Activated CD4-positive, alpha-beta T cell treated with anti-CD3 and anti-CD28 coated beads for 4 hours (primary cell): ENCODE measurements at places on chromosomes 5 and 9.

GRCh38 chr5:180791611-180792213 lies 10.9 kb downstream of the MGAT1 start:
- DNase-seq: no peak

GRCh38 chr9:19149230-19149629 lies 21.9 kb upstream of the PLIN2 start:
- DNase-seq: no peak

- DNase-seq: no peak
Measured at GRCh38 chr9:82582693-82583092, 480.2 kb downstream of the RASEF start.

DNA sequence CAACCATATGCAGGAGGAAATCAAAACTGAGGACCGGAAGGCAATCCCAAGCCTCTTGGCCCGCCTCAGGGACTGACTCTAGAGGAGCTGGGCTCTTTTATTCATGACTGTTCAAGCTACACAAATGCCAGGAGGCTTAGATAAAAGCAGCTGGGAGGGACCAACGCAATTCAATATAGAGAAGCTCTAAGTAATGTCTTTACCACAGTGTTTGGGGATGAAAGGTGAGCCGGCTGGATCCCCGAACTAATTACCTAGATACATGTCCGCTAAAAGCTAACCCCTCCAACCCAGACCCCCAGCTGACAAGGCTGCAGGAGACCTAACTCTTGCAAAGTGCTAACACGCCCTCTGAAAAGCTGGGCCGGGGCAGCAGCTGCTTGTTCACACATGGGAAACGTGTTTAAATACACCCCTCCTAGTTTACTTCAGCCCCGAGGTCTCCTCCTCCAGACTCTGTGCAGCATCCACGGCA lies 67.5 kb downstream of the TLE1 start:
- DNase-seq: no peak

DNA sequence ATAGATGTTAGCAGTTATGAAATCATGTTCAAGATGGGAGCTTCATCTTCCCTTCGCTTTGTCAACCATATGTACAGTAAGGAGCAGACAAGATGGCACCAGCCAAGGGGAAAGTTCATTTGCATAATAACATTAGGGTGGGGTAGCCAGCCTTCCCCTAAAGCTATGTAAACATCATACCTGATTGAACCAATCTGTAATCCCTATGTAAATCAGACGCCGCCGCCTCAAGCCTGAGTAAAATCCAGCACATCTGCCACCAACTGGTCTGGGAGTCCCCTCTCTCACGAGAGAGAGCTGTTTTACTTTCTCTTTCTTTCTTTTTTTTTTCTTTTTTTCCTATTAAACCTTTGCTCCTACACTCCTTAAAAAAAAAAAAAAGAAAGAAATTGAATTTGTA lies 30.8 kb upstream of the REEP2 start:
- no peak for DNase-seq

- DNase-seq: no peak
Measured at GRCh38 chr5:58972301-58972700, 389.4 kb downstream of the RAB3C start.

- no peak for DNase-seq
Measured at GRCh38 chr9:130020618-130021017, 22.4 kb downstream of the FNBP1 start.

DNA sequence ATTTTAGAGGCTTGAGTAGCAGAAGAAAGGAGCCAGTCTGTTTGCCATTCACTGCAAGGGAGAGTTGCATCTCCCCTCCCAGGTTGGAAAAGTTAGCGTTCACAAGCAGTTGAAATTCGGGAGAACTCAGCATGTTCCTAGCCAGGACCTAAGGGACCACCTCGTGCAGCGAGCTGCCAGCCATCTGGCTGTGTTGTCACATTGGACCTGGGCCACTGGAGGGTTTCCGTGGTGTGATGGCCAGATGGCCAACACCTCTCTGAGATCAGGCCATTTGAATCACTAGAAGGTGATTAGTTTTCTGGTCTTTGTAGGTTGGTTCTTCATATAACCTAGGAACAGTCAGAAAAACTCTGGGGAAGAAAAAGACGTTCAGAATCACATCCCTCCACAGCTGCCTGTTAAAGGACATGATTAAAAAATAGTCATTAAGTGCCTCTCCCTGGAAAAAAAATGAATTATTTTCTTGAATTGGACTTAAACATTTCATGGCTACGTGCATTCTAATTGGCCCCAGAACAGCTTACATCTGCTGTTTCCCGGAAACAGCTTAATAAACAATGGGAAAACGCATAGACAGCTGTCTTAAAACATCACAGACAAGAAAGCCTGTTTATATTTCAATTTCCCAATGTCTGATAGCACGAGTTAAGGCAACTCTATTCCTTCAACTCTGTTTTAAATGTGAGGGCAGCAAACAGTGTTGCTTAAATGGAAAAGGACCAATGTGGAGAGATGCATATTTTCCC lies 303.9 kb downstream of the TENT4A start:
- no peak for DNase-seq

GRCh38 chr9:116144038-116144437 lies 9.6 kb upstream of the PAPPA start:
- no peak for DNase-seq

DNA sequence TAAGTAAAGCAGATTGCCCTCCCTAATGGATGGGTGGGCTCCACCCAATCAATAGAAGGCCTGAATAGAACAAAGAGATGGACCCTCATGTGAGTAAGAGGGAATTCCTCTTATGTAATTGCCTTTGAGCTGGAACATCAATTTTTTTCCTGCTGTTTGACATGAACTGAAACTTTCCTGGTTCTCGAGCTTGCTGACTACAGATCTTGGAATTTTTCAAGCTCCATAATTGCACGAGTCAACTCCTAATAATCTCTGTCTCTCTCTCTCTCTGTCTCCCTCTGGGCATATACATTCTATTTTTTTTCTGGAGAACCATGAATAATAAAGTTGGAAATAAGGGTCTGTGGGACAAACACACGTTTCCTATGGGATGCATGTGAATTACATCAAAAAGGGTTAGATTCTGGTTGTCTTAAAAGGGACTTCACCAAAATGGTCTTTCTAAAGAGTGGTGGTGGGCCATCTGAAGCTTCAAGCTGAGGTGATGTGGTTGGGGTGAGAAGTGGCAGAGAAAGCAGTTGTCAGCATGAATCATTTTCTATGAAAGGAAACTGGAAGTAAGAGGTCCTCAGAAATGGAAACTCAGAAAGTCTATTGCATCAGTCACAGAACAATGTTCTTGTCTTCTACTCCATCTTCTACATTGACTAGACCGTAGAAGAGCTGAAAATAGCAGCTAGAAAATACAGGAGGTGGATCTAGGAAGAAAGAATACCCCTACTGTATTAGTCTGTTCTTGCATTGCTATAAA lies 47.0 kb upstream of the HOMER1 start:
- DNase-seq: no peak

GRCh38 chr5:33848554-33848953 lies 43.2 kb downstream of the ADAMTS12 start:
- DNase-seq: no peak

DNA sequence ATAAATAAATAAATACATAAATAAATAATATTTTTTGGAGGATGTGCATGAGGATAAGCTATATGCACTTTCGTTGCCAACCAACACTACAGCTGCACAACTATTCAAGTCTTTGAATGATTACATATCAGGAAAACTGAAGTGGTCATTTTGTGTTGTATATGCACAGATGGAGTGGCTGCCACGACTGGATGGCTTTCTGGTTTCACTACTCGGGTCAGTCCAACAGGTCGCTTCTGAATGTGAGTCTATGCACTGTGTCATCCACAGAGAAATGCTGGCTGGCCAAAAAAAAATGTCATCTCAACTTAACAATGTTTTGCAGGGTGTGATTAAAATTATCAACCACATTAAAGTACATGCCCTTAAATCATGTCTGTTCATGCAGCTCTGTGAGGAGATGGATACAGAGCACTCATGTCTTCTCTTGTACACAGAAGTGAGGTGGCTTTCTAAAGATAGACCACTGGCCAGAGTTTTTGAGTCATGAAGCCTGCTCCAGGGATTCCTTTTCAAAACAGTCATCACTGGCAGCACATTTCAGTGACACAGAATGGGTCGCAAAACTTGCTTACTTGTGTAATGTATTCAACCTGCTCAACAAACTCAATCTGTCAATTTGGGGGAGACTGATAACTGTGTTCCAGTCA lies 589.8 kb upstream of the CYLC2 start:
- no peak for DNase-seq

DNA sequence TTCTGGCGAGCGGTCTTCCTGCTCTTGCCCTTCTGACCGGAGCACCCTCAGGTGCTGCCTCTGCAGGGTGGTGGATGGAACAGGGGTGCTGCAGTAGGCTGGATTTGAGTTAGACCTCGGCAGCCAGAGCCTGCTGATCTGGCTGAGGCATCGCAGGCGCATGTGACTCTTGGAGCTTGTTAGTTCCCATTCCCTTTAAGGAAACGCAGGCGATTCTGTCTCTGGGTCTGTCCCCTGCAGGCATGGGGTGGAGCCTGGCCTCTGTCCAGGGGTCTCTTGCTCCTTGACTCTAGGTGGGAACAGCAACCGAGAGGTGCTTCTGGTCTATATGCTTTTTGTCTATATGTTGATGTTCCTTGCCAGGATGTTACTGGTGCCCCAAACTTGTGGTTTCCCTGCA lies 3.1 kb downstream of the WNK2 start:
- DNase-seq: no peak

DNA sequence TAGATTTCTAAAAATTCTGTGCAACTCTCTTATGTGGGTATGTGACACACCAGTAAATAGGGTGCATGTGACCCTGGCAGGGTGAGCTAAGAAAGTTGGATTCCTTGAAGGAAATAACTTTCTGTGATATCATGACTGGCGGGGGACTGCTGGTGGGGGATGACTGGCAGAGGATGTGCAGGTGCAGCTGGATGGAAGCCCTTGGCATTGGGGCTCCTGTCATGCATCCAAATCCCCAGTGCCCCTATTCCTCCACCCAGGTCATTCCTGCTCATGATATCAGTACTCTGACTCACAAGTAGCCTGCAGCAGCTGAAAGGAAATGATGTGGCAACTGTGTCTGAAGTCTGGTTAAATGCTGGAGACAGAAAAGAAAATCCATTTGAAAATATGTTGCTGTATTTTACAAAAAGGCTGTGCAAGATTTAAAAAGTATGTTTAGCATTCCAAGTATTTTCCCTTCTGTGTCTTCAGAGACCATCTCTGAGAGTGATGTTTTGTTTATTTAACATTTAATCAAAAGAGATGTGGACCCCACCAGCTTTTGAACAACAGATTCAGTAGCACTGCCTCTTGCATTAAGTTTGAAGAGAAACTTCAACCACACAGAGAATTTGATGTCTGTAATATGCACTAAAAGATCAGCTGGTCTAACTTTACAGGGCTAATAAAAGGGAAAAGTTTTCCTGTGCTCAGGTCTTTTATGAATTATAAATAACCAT lies 17.9 kb upstream of the ZSWIM6 start:
- DNase-seq: no peak

DNA sequence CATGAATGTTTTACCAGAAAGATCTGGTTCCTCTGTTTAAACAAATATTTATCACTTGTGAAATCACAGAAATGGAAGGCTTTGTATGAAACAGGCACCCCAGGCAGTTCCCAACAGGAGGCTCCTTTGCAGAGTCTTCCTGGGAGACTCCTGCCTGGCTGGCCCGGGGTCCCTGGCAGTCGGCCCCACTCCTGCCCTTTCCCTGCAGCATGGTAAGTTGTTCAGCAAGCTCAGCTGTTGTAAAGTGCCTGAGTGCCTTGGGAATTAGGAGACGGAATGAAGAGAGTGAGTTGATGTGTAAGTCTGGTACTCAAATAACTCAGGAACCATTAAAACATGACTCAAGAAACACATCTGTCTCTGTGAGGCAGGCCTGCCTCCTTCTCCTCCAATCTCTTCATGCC lies 17.5 kb upstream of the LHFPL2 start:
- DNase-seq: no peak

DNA sequence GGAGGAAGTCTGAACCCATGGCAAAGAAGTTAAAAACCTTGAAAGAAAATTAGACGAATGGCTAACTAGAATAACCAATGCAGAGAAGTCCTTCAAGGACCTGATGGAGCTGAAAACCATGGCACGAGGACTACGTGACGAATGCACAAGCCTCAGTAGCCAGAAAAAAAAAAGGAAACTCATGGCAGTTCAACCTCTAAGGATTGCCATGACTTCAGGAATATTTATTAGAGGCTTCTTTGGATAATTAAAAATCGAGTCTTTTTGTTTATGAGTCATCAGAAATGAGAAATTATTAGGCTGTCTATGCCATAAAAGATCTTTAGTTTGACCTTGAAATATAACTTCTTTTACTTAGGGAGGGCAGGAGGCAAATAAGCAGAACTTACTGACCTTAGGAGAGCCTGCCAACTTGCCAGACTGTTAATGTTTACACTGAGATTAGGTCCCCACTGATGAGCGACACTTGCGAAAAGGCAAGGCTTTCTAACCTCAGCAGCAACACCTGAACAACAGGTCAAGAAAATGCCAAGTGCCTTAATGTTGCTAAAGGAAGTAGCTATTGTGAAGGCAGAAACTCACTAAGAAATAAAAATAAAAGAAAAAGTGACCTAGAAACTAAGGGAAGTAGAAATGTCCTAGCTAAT lies 55.2 kb upstream of the TUSC1 start:
- no peak for DNase-seq

GRCh38 chr5:91146905-91147600 lies 236.1 kb downstream of the ARRDC3 start:
- no peak for DNase-seq

GRCh38 chr9:114346146-114346545 lies 16.5 kb downstream of the ORM2 start:
- no peak for DNase-seq

- DNase-seq: no peak
Measured at GRCh38 chr5:141951332-141951781, 6.6 kb downstream of the PCDH12 start.

GRCh38 chr5:146000072-146000471 lies 63.7 kb downstream of the SH3RF2 start:
- DNase-seq: no peak

GRCh38 chr9:68619636-68620035 lies 79.0 kb upstream of the TMEM252 start:
- DNase-seq: no peak

GRCh38 chr9:131625508-131625787 lies 80.1 kb downstream of the PRRT1B start:
- no peak for DNase-seq

- no peak for DNase-seq
Measured at GRCh38 chr5:179054876-179055275, 5.3 kb upstream of the ZNF354C start.

- DNase-seq: no peak
Measured at GRCh38 chr5:9278921-9279603, 266.8 kb downstream of the SEMA5A start.

DNA sequence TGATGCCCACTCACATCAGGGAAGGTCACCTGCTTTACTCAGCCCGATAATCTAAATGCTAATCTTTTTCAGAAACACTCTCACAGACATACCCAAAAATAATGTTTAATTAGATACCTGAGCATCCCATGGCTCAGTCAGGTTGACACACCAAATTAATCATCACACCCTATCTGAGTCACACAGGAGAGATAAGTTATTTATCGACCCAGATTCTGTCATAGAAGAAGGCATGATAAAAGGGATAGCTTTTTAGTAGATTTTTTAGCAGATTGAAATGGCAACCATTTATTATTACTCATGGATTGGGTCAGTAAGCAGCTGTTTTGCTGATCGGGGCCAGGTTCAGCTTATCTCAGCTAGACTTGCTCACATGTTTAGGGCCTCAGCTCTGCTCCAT lies 97.8 kb upstream of the TYRP1 start:
- no peak for DNase-seq

GRCh38 chr9:93224591-93224990 lies 40.7 kb downstream of the WNK2 start:
- no peak for DNase-seq

- DNase-seq: no peak
Measured at GRCh38 chr9:16500386-16500785, 370.1 kb downstream of the BNC2 start.

- DNase-seq: no peak
Measured at GRCh38 chr5:149671544-149671943, 58.6 kb upstream of the PPARGC1B start.
